Body of pancreas (tissue), 4 donors: ENCODE measurements at places on chromosomes 7 and 10. TPM values are rescaled to one million over a fixed set of nuclear protein-coding genes. Genes with fewer than 3 reads are reported as not detected.

Gene TAS2R39
- not detected for total RNA-seq

Gene CRYGN
- not detected for total RNA-seq

Gene PILRA
- not detected for total RNA-seq

Gene CRPPA
- 1.0 TPM for total RNA-seq

Gene VIPR2
- 10.9 TPM for total RNA-seq

Gene COMMD3
- total RNA-seq = 32.7 TPM

Gene NEURL1
- 25.7 TPM for total RNA-seq

GRCh38 chr10:117710181-117710798 is 167.7 kb downstream of the EMX2 start:
- DNase-seq = no peak

DNA sequence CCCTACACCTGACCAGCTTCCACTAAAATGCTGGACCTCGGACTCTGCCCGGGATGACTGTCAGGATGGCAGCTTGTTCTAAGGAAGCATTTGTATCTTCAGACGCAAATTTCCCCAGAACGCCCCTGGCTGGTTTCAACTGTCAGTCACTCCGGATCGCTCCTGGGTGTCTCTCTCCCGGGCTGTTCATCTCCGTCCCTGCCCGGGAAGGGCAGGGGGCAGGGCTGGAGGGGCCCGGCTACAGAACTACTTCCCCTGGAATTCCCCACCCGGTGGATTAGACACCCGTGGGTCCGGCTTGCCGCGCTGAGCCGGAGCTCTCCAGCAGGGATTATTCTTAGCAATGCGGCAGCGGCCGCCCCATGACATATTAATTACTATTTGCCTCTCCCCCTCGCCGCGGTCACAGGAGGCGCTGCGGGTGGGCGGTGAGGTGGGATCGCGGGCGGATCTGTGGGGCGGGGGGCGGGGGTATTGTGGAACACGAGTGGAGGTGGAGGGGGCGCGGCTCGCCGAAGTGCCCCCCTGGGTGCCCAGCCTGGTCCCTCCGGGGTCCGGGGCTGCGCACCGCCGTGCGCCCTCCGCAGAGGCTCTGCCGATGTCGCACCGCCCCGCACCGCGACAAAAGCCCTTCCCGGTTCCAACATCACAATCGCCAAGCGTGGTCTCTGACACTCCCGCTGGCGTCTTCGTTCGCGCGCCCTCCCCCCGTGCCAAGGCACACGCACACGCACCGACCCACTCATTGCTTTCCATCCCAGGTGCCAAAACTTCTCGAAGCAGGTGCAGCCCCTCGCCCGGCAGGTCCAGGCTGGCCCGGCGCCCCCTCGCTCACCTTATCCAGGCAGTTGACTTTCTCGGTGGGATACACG is 276.1 kb upstream of the NEBL start:
- peak; percentile 36 for DNase-seq

- DNase-seq = no peak
Measured at GRCh38 chr10:72980348-72980747, 25.7 kb upstream of the PLA2G12B start.

DNA sequence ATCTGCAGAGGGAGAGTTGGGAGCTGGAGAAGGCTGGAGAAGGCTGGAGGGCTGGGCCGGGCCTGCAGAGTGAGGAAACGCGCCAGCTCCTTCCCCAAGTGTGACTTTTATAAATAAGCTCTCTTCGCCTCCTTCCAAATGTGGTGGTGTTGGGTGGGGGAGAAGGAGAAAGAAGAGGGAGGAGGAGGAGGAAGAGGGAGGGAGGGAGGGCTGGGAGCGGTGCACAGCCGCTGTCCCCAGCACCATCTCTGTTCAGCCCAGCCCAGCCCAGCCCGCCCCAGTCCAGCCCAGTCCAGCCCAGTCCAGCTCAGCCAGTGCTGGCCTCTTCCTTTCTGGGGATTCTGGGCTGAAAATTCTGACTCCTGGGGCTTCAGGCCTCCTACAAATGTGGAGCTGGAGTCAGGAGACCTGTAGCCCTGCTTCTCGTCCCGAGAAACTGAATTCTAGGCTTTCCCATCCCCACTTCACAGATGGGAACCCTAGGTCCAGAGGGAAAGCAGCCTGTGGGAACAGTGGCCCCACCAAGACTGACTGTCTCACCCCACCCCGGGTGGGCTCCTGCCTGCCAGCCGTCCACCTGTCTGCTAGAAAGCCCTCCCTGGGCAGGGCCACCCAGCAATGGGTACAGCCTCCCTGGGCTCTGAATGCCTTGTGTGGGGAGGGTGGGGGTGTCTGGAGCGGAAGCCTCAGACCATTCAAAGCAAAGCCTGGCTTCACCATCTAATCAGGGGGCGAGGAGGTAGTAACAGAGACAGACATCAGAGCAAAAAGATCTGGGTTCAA is 2.3 kb downstream of the STX1A start:
- no peak for DNase-seq

DNA sequence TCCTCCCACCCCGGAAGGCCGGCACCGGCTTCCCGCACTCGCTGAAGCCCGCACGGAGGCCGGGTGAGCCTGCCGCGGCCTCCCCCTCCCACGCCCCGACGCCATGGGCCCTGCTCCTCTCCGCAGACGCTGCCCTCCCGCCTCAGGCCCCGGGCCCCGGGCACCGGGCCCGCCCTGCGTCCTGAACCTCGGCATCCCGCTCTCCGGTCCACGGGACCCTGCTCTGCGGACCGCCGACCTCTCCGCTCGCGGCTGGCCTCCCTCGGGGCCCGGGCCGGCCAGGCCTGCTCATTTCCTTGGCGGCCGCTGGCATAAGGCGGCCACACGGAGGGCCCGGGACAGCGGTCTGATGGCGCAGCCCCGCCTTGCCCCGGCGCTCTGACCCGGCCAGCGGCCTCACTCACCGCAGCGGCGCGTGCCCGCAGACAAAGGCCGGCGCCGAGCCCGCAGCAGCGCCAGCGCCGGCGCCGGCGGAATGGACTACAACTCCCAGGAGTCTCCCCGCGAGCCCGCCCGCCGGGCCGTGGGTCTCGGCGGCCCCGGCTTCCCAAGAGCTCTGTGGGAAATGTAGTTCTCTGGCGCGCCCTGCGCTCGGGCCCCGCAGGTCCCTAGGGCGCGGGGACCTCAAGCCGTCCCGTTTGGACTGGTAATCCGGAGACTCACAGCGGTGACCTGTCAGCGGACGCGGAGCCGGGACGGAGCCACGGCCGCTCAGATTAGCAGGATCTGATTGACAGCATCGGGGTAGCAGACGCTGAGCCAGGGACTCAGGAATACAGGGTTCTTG is at the start of gene ZNF32:
Gene ZNF32, minus strand, starts transcription at position 484 of the 787 bp plus-strand sequence. CDS start 2,748 bp downstream, outside the sequence.
- DNase-seq = peak; percentile 84

GRCh38 chr10:5292196-5292735 is 72.5 kb upstream of the UCN3 start:
- no peak for DNase-seq

GRCh38 chr7:140864732-140865131 is 60.0 kb downstream of the BRAF start:
- no peak for DNase-seq

GRCh38 chr7:130894146-130894908 is 160.3 kb upstream of the KLF14 start:
- DNase-seq = peak; percentile 70

- no peak for DNase-seq
Measured at GRCh38 chr10:117078168-117078837, 59.8 kb downstream of the VAX1 start.

DNA sequence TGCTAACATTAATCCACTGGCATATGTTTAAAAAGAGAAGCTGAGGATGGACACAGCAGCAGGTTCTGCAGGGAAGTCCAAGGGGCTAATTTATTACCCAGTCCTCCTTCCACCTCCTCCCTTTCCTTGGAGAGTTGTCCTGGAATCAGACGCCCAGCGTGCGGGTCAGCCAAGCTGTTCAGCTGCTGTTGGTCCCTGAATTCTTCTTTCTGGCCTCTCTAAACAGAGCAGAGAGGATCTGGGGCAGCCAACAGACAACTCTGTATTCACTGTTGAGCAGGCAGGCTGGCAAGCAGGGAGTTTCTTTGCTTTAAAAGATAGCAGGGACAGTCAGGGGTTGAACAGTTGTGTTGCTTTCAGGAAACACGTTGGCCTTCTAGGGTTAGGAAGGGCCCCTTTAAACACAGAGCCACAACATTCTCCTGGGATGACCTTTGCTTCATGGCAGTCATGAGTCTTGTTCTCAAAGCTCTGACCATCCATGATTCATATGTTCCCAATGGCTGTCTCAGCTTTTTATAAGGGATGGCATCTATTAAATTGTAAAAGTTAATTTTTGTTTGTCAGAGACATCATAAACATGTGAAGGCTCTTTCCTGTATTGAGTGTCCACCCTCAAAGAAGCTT is 217.0 kb downstream of the CREB5 start:
- DNase-seq = no peak

GRCh38 chr10:100740476-100741377 is 4.7 kb upstream of the PAX2 start:
- DNase-seq = no peak

DNA sequence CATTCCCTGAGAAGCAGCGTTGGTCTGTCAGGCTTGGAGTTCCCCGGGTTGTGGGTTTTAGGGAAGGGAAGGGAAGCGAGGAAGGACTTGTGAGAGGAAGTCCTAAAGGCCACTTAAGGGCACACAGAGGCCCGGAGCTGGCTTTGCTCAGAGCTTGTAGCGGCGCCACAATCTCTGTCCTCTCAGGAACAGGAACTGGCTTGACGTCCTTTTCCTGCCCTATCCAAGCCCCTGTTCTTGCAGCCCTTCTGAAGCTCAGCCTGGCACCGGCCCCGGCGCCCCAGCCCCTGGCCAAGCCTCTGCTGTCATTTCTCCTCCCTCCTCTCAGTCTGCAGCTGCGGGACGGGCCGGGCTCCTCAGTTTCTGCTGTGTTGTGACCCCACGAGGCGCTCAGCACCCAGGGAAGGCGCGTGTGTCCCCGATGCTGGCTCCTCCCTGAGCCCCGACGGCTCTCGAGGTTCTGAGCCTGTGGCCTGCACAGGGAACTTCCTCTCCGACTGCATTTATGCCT is at the start of gene GIMAP8:
Gene GIMAP8, plus strand, starts transcription at position 140 of the 511 bp plus-strand sequence. CDS start 16,069 bp downstream, outside the sequence.
- peak; percentile 28 for DNase-seq

DNA sequence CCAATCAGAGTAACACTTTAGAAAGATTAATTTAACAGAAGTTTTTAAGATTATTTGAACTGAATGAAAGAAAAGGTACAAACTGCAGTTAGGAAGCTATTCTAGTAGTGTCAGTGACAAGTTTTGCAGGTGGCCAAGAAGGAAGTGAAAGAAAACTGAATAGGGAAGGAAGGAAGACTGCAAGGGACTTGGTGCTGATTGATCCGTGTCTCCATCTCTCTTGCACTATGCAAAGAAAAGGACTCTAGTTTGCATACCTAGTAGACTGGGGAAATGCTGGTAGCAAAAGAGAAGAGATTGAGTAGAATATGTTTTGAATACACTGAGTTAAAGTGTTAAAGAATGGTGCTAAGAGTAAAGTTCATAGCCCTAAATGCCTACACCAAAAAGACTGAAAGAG is 33.0 kb downstream of the OR6V1 start:
- no peak for DNase-seq

DNA sequence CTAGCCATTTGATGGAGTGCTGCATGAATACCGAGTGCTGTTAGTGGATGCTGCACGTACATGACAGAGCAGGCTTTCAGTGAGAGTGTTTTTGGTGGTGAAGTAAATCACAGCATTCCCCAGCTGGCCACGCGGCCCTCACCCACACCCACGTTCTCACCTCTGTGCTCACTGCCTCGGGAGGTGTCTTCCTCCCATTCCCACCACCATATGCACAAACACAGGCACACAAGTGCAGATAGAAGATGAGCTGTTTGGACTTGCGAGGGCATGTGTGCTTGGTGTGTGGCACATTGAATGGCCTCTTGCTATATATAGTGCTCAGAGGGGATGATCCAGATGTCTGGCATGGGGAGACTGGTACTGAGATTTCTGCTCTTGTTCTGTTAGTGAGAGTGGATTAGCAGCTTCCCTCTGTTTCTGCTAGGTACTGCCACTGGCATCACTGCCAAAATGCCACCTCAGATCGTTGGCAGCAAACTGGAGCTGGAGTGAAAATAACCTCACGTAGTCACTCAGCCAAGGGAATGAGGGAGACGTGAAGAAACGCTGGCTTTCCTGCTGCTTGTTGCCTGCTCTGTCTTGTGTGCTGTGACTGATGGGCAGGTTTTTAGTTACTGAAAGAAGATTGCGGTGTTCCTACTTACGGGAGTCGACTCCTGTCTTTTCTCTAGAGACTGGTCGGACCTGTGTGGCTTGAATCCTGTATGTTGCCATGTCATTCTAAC is 19.1 kb downstream of the DNAJB6 start:
- DNase-seq = peak; percentile 27

DNA sequence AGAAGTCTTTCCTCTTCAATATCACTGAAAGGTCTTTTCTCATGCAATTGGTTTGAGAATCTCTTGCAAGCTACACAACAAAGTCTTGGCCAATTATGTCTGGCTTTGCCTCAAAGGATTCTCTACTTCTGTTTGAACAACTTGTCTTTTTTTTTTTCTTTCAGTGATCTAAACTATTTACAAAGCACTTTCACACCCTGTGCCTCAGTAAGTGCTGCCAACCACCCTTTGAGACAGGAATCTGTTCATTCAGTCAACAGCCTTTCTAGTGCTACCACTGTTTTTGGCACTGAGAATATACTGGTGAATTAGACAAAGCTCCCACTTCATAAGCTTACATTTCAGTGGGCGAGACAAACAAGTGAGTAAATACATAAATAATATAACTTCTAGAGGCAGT is 26.9 kb upstream of the SDK1 start:
- DNase-seq = no peak

DNA sequence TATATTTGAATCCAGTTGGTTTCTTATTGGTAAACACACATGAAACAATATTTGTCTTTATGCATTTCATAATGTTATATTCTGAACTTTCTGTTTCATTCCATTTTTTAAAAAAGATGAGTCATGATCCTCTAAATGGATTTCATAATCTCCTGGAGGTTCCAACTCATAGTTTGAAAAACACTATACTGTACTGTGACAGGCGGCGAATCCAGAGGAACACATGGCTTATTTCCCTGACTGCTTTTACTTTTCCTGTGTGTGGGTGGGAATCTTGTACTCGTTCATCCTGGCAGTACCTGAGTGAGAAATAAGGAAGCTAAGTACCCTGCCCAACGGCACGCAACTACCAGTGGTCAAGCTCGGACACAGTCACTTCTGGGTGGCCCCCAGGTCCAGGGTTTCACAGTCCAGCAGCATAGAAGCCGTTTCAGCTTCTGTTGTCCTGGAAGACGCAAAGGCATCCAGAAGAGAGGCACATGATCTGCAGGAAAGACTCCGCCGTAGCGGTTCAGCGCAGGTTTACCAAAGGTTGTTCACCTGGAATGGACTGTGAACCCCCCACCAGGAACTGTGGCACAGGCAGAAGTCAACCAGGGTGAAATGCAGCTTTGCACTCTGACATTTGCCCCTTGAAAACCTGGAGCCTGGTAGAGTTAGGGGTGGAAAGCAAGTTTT is 117.7 kb downstream of the CCNY start:
- DNase-seq = peak; percentile 59

DNA sequence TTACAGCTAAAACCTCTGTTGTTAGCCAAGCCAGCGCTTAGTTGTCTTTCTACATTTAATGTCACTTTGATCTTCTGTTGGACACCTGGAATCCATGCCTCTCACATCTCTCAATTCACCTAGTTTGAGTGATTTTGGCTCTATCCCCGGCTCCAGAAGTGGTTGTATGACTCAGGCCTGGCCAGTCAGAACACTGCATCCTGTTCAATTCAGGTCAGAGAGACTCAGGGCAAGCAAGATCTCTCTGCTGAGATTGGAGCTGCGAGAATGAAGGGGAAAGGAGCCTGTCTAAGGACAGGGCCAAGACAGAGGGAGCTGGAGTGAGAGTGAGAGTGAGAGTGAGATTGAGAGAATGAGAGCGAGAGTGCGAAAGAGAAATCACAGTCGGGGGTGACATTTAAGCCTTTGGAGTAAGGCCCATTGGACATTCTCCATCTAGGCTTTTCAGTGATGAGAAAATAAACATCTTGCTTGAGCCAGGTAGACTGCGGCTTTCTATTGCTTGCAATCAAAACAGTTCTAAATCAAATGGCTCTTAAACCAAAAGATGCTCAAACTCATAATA is 83.3 kb upstream of the DYNC1I1 start:
- DNase-seq = no peak
